ENCODE measurements at places on chromosomes 13 and 19. TPM values are rescaled to one million over a fixed set of nuclear protein-coding genes. Genes with fewer than 3 reads are reported as not detected.

- H3K27ac ChIP-seq: no peak overlapping the region
- H3K4me3 ChIP-seq: no peak overlapping the region
- H3K4me1 ChIP-seq: peaks cover 24% of the 10 kb centered on the region
- no peak for DNase-seq
These were observed 1.0 kb downstream of the EPOR start for GRCh38 chr19:11382898-11383705.

GRCh38 chr19:42108527-42109389 lies 23.5 kb downstream of the POU2F2 start:
- no peak overlapping the region for H3K27ac ChIP-seq
- peaks cover 26% of the 10 kb centered on the region for H3K4me1 ChIP-seq
- no peaks in the 10 kb centered on the region for H3K36me3 ChIP-seq
- peak; percentile 90 for DNase-seq
- H3K27me3 ChIP-seq: peaks cover 20% of the 10 kb centered on the region

DNA sequence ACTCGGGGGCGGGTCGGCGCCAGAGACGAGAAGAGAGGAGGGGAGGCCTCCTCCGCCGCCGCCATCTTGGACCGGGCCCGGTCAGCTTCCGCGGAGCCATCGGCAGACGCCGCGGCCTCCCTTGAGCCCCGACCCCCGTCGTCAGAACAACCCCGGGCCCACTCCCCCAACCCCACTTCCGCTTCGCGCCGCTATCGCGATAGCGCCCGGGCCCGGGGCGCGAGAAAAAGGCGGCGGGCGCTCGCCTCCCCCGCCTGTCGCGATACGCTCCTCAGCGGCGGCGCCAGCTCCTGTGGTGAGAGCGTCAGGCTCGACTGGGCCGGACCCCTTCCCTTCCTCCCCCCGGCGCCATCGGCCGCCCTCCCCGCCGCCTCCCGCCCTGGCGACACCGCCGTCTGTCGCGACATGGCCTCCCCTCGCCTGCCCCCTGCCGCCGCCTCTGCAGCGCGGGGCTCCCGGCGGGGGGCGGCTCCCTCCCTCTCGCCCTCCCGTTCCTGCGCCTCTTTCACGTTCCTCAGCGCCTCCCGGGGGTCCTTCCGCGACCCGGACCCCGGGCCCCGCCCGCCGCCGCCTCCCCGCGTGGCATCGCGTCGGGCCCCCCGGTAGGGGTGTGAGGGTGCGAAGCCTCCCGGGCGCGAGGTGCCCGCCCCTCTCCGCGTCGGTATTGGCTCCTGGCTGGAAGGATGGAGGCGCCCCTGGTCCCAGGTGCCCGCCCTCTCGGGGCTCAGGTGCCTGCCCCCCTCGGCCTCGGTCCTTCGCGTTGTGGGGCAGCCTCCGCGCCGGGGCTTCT lies at the start of gene CNOT3:
TSS of gene CNOT3 (plus strand) at position 64 of the 790 bp plus-strand sequence. CDS start 5,217 bp downstream, outside the sequence.
- H3K4me1 ChIP-seq: peaks cover 25% of the 10 kb centered on the region
- no peaks in the 10 kb centered on the region for H3K27me3 ChIP-seq
- DNase-seq: no peak
- H3K36me3 ChIP-seq: peaks cover 3% of the 10 kb centered on the region

Gene SHC2
- 2.8 TPM for total RNA-seq

DNA sequence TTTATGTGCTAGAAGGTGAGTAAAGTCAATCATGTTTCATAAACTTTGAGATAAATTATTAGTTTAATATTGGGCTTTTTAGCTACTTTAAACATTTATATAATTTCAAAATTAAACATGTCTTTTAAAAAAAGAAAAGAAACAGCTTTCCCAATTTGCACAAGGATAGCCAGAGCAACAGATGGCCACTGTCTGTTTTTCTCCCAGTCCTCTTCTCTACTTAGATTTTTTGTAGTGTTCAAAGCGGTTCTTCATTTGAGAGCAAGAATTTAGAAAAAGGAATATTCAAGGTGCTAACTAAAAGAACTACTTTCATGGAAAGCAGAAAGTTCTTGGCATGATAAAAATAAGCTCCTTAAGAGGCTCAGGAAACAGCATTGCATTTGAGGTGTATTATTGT lies 128.3 kb upstream of the MIR17HG start:
- H3K36me3 ChIP-seq: no peaks in the 10 kb centered on the region
- no peaks in the 10 kb centered on the region for H3K4me1 ChIP-seq
- H3K27me3 ChIP-seq: peaks cover 88% of the 10 kb centered on the region

DNA sequence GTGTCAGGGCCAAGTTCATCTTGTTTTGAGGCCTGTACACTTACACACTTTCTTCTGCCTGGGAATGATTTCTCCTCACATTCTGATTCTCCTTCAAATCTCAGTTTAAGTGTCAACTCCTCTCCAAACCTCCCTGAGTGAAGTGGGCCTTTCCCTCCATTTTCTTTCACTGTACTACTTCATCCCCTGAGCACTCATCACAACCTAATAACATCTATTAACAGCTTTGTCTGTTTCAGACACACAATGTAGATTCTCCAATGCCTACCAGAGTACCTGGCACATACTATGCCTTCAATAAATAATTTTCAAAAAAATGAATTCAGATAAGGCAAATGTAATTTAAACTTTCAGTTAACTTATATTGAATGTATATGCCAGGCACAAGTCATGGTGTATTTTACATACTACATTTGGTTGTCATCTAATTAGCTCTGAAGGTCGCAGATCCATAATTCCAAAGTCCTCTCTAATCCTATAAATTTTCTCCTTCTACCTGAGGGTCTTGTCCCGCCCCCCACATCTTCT lies 357 bp upstream of the COG6 start:
- H3K27me3 ChIP-seq: no peaks in the 10 kb centered on the region
- H3K27ac ChIP-seq: peak overlapping the region; percentile 85
- no peak for DNase-seq

GRCh38 chr13:45242070-45242469 lies 41.2 kb upstream of the KCTD4 start:
- H3K27ac ChIP-seq: peak overlapping the region; percentile 2
- no peaks in the 10 kb centered on the region for H3K36me3 ChIP-seq
- peak overlapping the region; percentile 4 for H3K4me3 ChIP-seq
- H3K27me3 ChIP-seq: no peaks in the 10 kb centered on the region
- peak; percentile 71 for DNase-seq
- peaks cover 23% of the 10 kb centered on the region for H3K4me1 ChIP-seq

DNA sequence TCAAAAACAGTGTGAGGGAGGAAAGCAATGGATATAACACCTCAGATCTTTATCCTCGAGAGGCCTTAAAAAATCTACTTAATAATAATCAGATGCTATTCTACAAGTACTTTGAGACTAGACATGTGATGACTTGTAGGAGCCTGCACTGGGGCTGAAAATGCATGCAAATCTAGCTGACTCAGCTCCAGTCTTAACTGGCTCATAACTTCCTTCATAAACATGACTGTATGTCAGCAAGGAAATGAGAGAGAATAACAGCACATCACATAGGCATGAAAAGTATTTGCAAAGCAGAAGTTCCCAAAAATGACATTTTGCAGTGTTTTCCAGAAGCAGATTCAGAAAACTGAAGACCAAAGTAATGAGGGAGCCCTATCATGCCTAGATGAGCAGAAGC lies 38.1 kb downstream of the PSG5 start:
- peak; percentile 84 for DNase-seq
- no peaks in the 10 kb centered on the region for H3K27me3 ChIP-seq
- peak overlapping the region; percentile 84 for H3K27ac ChIP-seq
- H3K36me3 ChIP-seq: no peaks in the 10 kb centered on the region
- H3K4me1 ChIP-seq: peaks cover 20% of the 10 kb centered on the region
- H3K4me3 ChIP-seq: no peak overlapping the region

DNA sequence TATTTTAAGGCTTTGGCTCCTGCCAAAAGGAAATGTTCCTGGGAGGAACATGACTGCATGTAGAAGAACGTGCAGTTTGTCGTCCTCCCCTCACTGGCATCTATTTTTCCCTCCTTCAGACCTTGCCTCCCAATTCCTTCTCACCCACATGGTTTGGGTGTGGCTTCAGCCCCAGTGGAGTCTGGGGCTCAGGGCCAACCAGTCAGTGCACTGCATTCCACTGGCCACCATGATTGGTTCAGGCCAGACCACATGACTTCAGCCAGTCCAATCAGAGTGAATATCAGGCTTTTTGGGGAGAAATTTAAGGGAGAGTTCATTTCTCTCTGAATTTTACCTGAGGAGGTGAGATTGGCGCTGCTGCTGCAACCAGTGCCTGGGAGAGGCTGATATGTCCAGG lies 171.6 kb downstream of the ZIC5 start:
- no peaks in the 10 kb centered on the region for H3K36me3 ChIP-seq
- H3K4me1 ChIP-seq: no peaks in the 10 kb centered on the region
- DNase-seq: no peak

DNA sequence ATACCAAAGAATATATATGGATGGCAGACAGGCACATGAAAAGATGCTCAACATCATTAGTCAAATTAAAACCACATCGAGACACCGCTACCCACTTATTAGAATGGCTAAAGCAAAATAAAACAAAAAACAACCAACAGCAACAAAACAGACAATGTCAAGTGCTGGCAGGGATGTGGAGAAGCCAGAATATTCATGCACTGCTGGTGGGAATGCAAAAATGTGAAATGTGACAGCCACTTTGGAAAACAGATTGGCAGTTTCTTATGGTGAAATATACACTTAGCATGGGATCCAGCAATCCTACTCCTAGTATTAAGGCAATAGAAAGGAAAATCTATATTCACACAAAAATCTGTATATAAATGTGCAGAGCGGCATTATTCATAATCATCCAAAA lies 8.6 kb downstream of the ELAVL1 start:
- H3K4me3 ChIP-seq: no peak overlapping the region
- no peaks in the 10 kb centered on the region for H3K27me3 ChIP-seq
- peaks cover 25% of the 10 kb centered on the region for H3K36me3 ChIP-seq

Gene SWSAP1
- total RNA-seq: 1.4 TPM

DNA sequence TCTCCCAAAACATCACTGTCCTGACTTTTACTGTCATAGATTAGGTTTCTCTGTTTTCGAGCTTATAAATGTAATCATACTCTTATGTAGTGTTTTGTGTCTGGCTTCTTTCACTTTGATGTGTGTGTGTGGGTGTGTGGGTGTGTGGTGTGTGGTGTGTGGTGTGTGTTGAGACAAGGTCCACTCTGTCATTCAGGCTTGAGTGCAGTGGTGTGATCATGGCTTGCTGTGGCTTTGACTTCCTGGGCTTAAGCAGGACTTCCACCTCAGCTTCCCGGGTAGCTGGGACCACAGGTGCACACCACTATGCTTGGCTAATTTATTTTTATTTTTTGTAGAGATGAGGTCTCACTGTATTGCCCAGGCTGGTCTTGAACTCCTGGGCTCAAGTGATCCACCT lies 59.6 kb downstream of the PDS5B start:
- DNase-seq: no peak
- H3K4me3 ChIP-seq: no peak overlapping the region

GRCh38 chr13:40558656-40559055 lies 107.8 kb downstream of the FOXO1 start:
- H3K27ac ChIP-seq: no peak overlapping the region
- H3K4me1 ChIP-seq: peaks cover 23% of the 10 kb centered on the region
- DNase-seq: no peak
- H3K36me3 ChIP-seq: peaks cover 96% of the 10 kb centered on the region
- H3K4me3 ChIP-seq: no peak overlapping the region
- no peaks in the 10 kb centered on the region for H3K27me3 ChIP-seq

Gene CLDN10
- total RNA-seq: not detected

Gene PPP1R13L
- 142 TPM for total RNA-seq

DNA sequence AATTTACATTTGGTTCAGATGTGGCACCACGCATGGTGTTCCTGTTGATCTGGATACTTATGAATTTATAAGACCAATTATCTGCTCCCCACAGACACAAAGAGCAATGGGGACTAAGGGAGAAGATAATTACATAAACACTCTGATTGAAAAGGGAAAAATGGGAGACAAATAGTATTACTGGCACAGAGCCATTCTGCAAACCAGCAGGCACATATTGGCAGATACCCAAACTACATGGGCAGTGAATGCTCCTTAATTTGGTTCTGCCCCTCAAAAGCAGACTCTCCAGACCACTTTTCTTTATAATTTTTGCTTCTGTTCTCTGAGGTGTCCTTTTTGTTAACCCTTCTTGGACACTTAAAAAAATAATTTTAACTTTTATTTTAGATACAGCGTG lies 1674.2 kb downstream of the PCDH9 start:
- DNase-seq: no peak
- H3K4me1 ChIP-seq: no peaks in the 10 kb centered on the region
- H3K36me3 ChIP-seq: no peaks in the 10 kb centered on the region
- H3K4me3 ChIP-seq: no peak overlapping the region

Gene RDH8
- not detected for total RNA-seq

Gene PRKCG
- total RNA-seq: not detected
